ENCODE measurements at places on chromosomes 2 and 18.

DNA sequence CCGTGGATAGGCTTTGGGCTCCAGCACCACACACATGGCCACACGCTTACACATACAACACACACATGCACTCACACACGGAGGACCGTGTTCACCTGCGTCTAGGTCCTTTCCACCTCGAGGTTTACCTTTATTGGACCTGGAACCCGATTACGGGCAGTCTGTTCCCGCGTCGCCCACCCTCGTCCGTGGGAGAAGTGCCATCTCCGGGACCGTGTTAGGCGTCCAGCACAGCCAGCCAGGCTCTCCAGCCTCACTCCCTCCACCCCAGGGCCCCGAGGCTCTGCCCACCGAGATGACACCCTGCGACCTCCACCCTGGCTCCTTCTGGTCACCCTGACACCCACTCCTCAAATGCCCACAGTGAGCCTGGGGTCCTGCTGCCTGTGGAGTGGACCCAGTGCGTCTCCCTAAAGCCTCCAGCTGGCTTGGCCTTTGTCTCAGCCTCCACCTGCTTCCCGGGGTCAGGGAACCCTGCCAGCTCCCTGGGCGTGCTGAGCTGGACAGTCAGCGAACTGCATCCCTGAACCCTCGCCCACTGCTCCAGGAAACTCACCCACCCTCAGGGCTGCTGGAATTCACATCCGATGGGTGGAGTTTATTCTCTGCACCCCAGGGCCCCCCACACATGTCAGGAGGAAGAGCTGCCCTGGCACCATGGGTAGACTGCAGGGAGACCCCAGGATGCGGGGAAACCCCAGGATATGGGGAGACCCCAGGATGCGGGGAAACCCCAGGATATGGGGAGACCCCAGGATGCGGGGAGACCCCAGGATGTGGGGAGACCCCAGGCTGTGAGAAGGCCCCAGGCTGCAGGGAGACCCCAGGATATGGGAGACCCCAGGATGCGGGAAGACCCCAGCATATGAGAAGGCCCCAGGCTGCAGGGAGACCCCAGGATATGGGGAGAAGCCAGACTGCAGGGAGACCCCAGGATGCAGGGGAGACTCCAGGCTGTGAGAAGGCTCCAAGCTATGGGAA lies 33.0 kb downstream of the ADI1 start:
- DNase-seq = no peak

GRCh38 chr2:122883849-122884248 lies 1128.4 kb downstream of the TSN start:
- no peak for DNase-seq

GRCh38 chr2:85266146-85267041 lies 61.4 kb downstream of the TGOLN2 start:
- peak; percentile 74 for DNase-seq

GRCh38 chr2:232871418-232871834 lies 1.4 kb downstream of the SNORC start:
- DNase-seq = no peak

- DNase-seq = no peak
These were observed 43.0 kb downstream of the KLF7 start for GRCh38 chr2:207122651-207123334.

- DNase-seq = no peak
These were observed 15.0 kb downstream of the APLF start for GRCh38 chr2:68482296-68482820.

- DNase-seq = no peak
These were observed 4.7 kb downstream of the NBAS start for GRCh38 chr2:15556311-15556930.

DNA sequence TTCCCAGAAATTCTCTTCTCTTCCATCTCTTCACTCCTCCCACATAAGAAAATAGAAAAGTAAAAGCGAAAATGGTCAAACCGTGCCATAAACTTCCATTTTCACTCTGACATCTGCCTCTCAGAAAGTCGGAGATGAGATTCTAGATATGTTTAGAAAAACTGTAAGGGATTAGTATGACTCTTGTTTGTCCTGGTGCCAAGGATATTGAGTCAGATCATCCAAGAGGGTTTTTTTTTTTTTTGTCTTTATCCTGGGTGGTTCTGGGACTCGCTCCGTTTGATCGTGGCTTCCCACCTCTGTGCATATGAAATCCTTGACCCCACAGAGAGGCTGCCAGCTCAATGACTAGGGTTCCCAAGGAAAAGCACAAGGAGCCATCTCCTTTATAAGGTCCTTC lies 17.3 kb downstream of the EN1 start:
- no peak for DNase-seq

- DNase-seq = no peak
These were observed 202.0 kb upstream of the LRRTM1 start for GRCh38 chr2:80506563-80506962.

GRCh38 chr2:46351750-46352138 lies 54.5 kb downstream of the EPAS1 start:
- peak; percentile 58 for DNase-seq

DNA sequence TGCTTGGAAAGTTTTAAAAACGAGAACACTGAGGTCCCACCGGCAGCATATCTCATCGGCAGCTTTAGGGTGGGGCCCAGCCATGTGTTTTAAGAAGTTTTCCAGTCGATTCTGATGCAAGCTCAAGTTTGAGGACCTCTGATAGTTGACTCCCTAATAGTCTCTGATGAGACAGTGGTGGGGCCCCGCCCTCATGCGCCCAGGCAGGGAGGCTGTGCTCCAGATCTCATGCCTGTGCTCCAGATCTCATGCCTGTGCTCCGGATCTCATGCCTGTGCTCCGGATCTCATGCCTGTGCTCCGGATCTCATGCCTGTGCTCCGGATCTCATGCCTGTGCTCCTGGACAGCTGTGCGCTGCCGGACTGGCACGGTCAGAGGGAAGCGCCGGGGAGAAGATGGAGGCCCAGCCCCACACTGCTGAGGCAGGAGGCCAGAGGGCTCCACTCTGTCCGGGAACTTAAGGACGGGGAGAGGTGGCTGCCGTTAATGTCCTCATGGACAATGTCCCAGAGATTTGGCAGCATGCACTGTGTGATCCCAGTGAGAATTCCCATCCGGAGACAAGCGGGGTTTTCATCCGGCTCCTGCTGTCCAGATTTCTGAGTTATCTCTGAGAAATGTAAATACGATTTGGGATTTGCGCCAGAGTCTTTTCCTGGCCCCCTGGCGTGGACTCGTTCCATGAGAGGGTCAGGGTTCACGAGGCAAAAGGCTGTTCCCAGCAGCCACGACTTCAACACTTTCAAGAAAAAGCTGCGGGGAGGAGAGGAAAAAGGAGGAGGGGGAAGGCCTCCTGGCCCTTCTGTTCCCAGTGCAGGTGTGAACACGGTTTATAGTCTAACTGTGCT lies 9.4 kb upstream of the COLEC11 start:
- peak; percentile 73 for DNase-seq

DNA sequence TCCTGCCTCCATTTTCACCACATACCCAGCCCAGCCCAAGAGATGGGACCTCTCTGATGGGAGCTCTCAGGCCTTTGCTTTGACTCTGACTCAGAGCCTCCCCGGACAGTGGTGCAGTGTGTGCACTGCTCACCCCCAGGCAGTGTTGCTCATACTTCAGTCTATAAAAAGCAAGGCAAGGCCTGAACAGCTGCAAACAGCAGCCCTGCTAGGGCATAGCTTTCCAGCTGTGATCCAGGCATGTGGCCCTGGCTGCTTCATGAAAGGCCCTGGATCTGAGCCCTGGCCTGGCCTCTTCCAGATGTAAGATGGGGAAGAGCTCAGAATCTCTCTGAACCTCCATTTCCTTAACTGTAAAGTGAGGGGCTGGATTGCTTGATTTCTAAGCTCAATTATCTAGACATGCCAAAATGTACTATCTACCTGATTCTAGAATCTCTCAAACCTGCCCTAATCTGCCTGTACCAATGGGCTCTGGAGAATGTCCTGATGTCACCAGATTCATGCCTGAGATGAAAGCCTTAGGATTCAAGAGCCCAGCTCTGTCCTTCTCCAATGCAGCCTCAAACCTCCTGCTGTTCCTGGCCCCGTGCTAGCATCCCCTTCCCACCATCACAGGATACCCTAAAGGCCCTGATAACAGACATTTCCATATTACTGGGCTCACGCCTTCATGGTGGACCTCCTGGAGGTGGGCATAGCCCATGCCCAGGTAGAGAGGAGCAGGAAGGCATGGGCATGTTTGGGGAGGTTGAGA lies 206.9 kb downstream of the ARL4C start:
- DNase-seq = no peak

DNA sequence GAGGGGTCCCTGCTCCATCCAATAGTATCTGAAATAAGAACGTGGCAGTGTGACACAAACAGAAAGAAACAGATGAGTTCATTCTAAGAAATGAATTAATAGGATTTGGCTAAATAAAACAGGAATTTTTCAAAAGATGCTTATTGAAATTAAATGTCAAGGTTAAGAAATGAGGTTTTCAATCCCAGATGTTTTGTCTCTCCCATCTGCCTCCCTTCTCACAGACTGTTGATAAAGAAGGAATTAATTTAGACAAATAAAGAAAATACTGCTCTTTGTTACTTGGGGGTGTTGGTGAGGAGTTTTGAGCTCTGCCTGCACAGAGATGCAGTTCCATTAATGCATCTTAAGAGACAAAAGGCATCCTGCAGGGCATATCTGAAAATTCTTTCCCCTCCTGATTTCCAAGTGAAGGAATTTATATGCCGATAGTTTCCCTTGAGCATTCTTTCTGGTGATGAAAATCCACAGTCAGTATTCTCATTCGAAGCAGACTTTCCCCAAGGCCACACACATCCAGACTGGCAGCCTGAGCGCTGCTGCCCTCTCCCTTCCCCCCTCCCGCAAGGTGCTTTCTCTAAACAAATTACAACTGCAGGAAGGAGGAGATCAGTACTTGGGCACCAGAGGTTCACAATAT lies 385.4 kb upstream of the RND3 start:
- DNase-seq = no peak

DNA sequence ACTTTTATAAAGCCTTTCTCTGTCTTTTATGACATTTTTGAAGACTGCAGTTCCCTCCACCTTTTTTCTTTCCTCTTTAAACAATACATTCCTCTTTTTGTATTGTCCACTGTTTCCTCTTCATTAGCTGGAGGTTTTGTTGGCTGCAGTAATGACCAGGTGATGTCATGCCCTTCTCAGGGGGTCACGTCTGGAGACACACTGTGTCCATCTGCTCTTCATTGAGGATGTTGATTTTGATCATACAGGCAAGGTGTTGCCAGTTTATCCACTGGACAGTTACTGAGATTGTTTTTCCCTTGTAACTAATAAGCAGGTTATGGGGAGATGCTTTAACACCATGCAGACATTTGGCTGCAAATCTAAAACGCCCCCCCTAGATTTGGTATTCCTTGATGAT lies 19.8 kb downstream of the ZNF407 start:
- no peak for DNase-seq
